ENCODE measurements at places on chromosomes 5 and 9.

DNA sequence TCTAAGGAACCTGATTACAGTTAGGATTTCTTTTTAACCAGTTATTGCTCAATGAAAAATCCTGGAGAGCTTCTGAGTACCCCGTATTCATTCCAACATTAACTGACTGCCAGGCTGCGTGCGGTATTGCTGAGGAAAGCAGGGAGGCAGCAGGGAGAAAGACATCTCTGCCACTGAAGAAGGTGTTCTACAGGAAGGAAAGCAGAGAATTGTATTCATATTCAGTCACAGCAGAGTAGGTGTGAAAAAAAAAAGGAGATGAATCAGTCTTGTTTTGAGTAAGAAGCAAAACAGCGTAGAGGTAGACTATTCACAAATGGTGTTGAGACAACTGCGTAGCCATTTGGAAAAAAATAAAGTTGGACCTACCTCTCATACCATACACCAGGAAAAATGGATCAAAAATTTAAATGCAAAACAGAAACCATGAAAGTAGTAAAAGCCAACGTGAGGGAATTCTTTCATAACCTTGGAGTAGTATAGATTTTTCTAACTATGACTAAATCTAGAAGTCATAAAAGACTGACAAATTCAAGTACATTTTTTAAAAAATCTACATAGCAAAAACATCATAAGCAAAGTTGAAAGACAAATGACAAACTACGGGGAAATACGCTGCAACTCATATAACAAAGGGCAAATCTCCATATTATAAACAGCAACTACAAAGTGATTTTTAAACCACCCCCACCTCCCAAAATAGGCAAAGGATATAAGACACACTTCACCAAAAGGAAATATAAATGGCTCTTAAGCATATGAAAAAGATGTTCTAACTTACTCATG, 9.9 kb upstream of the NR4A3 start:
- DNase-seq: no peak

DNA sequence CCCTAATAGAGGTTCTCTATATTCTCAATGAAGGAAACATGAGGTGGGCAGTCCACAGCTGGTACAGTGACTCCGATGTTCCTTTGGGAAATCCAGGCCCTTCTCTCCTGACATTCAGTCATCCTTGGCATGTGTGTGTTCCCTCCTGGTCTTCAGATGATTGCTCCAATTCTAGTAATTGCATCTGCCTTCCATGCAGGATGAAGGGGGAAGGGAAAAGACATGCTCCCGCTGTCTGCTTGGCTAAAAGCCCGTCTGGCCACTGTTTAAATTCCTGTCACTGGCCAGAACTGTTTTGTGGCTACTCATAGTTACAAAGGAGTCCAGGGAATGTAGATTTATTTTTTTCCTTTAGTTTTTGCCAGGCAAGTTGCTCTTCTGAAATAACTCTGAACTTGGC, 65.0 kb downstream of the MAST4 start:
- DNase-seq: peak; percentile 21

DNA sequence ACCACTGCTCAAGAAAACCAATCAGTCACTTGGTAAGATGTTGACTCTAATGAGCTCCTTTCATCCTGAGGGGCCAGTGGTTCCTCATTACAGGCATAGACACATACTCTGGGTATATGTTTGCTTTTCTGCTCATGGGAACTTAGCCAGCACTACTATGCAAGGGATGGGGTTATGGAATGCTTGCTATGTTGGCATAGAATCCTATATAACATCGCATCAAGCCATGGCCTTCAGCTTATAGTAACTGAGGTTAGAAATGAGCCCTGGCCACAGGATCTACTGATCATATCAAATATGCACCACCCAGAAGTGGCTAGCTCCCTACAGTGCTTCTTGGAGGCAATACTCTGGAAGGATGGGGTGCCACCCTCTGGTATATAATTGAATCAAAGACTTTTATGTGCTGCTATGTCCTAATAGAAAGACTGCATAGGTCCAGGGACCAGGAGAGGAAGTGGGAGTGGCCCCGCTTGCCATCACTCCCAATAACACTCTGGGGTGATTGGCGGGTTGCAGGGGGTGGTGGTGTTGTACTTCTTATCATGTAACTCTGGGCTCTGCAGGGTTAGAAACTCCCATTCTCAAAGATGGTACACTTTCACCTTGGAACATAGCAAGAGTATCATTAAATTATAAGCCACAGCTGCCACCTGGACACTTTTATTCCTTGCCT, 70.3 kb downstream of the ZNF366 start:
- no peak for DNase-seq

- DNase-seq: no peak
These were observed 203.0 kb upstream of the PCSK5 start for GRCh38 chr9:75687359-75687953.

DNA sequence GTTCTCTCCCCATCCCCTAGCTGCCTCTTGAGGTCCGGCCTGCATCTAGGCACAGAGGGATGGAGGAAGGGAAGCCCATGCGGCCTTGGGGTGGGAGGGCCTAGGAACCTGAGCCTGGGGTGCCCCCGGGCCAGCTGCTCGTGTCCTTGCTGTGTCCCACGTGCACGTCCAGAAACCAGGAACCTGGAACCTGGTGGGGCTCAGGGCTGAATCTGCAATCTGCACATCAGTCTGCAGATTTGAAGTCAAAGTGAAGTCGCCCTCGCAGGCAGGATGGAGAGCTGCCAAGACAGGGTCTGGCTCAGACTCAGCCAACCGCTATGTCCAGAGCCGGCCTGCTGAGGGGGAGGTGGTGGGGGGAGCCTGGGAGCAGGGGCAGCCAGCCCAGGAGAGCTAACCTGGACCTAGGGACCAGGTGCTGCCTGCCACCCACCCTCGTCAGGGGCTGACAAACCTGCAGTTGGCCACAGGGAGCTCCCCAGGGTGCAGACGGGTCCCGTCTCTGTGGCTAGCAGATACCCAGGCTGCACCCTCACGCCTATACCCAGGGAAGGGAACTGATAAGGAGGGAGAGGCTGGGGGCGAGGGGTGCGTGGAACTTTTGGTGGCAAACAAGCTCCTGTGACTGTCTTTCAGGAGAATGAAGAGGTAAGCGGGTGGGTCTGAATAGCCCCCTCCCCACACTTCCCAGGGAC, 103.5 kb upstream of the SIMC1 start:
- DNase-seq: no peak

DNA sequence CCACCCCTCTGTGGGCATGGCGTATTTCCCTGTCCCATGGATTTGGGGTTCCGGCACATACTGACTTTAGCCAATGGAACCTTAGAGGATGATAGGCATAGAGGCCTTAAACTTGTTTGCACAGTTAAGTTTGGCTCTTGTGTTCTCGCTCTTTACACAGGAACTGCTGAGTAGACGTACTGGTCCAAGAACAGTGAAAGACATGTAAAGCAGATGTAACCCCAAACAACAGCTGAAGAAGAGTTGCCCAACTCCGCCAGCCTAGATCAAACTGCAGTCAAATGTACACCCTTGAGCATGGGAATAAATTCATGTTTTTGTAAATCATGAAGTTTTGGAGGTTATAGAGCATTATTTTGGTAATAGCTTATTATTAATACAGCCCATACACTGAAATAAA, 260.0 kb upstream of the NREP start:
- no peak for DNase-seq

DNA sequence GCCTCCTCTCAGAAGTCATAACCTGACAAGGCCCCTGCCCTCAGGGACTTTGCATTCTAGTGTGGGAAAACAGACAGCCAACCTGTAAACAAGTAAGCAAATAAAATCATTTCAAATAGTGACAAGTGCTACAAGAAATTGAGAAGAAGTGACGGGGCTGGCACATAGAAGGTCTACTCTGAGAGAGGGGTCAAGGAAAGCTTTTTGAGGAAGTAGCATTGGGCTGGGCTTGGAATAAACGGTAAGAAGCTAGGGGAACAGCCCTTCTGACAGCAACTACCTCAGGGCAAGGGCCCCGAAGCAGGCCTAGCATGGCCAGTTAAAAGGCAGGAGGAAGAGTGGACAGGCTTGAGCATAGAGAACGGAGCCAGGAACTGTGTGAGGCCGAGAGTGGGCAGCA, 4.8 kb upstream of the SLC2A8 start:
- DNase-seq: no peak

DNA sequence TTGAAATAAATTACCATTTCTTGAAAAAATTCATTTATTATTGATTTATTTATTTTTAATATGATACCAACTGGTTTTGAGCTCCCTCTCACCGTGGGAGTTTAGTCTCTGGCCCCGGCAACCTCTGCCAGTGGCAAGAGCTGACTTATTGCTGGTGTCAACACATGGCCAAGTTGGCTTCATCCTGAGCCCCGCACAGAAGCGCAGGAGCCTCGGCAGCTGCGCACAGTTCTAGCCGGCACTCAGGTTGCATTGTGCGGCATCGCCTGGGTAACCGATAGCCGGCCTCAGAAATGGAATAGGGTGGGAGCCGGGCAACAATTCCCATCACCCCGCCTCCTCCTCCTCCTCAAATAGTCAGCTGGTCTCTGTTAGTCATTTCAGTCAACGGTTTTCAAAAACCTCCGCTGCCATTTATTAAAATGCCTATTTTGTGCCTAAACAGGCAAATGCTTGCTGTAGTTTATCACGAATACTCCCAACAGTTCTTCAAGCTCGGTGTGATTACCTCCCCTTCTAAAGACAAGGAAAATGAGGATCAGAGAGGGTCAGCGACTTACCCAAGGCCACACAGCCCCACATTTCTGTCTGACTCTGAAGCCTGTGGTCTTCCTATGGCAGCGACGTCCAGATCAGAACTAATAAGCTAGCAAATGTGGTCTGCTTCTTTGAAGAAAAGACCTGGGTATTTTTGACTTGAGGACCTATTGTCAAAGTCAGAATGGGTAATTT, 15.7 kb upstream of the MSX2 start:
- no peak for DNase-seq

DNA sequence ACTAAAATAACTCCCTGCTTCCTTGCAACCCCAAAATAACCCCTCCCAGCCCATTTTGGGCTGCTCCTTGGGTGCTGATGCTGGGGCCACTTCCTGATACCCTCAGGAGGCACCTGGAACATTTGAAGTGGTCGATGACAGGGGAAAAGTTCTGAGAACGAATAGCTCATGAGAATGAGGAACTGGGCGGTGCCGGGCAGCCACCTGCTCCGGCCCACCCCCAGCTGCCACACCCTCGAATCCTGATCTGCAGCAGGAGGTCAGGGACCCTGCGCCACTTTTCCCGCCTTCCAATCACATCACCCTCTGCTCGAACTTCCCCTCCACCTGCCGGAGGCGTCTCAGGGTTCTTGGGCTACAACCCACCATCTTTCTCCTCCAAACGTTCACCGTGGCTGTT, 19.7 kb downstream of the HRH2 start:
- no peak for DNase-seq

GRCh38 chr9:121485623-121486022, 14.0 kb downstream of the GGTA1 start:
- no peak for DNase-seq

GRCh38 chr9:134861595-134862334, 18.8 kb upstream of the FCN2 start:
- no peak for DNase-seq

DNA sequence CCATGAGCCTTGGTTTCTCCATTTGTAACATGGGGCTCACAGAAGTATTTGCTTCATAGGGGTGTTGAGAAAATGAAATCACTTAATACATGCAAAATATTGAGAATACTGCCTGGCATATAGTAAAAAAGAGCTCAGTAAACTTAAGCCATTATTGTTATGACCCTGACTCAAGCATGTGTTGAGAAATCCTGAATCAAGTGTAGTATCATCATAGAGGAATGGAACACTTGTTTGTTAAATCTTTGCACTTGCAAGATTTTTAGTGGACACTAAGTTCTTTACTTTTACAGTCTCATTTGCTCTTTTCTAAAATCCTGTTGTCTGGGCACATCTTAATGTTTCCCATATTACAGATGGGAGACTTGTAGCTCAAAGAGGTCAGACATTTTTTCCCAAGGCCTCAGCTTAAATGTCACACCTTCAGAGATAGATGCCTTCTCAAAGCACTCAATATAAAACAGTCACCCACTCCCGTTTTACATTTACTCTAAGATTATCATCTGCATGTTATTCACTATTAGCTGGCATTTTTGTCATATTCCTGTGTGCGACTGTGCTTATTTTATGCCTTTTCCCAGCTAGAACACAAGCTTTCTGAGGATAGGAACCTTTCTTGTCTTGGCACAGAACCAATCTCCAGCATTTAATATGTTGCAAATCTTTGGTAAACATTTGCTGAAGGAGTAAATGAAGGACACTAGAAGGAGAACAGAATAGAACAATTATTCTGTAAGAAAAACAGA, 250.0 kb upstream of the TNC start:
- no peak for DNase-seq

DNA sequence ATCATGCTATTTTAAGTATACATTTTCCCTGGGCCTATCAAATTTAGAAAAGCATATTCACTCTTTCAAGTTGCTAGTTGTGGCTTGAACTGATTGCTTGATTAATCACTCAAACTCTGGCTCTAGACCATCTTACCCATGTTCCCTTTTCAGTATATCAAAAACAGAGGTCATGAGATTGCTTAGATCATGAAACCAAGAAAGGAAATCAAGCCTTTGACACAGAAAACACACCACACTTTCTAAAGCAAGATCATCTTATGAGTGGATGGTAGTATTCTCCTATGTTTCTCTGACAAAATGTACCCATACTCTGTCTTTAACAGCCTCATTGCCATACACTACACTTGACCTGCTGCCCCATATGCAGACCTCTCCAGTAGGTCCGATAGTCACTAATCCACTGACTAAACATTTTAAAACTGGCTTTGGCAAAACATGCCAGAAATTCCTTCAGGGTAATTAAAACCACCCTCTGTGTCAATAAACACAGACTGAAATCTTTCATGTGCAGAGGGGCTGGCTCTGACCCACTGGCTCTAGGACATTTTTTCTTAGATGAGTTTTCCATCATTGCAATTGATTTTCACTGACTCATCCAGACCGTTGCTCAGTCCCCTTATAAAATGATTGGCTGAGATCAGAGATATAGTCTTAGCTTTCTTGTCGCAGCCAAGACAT, 18.2 kb downstream of the PPP2R2B start:
- no peak for DNase-seq

DNA sequence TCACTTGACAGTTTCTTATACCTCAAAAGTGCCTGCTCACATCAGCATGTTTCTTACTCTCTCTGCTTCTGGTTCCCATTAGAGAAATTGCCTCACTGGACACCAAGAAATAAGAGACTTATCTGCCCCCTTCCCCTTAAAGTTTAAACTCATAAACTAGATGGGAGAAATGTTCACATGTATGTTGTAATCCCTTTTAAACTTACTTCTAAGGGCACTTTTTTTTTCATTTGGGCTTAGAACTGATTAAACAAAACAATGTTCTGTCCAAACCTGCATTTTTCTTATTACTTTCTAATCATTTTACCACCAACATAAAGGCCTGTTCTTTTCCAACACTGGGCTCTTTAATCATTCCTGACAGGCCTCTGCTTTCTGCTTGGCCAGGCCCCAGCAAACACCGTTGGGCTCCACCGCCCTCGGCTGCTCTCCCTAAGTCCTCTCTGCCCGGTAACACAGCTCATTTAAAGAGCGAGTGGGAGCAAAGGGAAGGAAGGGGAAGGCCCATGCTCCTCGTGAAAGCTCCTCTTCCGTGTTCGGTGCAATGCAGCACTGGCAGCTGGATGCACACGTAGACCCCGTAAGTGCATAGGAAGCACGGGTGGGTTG, 53.4 kb downstream of the ROR2 start:
- peak; percentile 80 for DNase-seq

GRCh38 chr9:109336409-109336808, 15.6 kb upstream of the EPB41L4B start:
- DNase-seq: no peak

GRCh38 chr9:86217076-86217755, 42.2 kb downstream of the C9orf153 start:
- DNase-seq: no peak

GRCh38 chr9:21967702-21968101, 26.5 kb downstream of the CDKN2A start:
- DNase-seq: no peak

GRCh38 chr9:137485343-137486140, 26.4 kb upstream of the NSMF start:
- no peak for DNase-seq
